Stimulated activated CD8-positive, alpha-beta memory T cell treated with anti-CD3 and anti-CD28 coated beads, Interleukin-15, amount 100 ng/mL, for 48 hours (primary cell): ENCODE measurements at places on chromosomes 1 and 21.

DNA sequence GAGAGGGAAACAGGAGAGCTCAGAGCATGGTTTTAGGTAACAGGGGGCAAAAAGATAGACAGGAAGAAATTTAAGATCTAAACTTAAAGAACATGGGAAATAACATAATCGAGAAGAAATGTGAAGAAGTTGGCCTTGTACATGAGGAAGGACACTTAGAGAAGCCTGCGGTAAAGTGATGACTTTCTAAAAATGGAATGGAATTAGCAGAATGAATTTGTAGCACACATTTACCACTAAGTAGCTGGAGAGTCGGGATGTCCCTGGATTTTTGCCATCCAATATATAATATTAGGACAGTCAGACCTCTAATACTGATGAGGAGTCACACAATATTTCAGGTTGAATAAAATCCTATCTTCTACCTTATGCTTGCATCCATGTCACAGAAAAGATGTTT is 77.7 kb upstream of the C1orf87 start:
- DNase-seq = no peak

DNA sequence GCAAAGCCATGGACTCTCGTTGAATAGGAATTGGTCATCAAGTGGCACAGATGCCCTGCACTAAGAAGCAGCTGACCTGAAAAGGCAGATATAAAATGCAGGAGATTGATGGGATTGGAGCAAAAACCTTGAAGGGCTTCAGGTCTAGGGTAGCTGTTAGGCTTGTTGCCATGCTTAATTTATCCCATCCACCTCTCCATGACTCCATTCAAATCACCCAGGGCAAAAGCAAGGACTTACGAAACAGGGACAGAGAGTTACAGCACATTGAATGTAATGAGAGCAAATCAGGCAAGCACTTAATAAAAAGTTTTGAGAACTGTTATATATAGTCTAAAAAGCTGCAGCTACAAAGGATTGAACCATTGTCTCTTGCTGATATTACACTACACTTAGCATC is 298.2 kb upstream of the ESRRG start:
- no peak for DNase-seq

- peak; percentile 28 for DNase-seq
Measured at GRCh38 chr1:231628207-231628876, 1.8 kb downstream of the DISC1 start.

- no peak for DNase-seq
Measured at GRCh38 chr1:23670709-23671108, 20.9 kb upstream of the RPL11 start.

- no peak for DNase-seq
Measured at GRCh38 chr1:18145851-18146618, 38.4 kb downstream of the IGSF21 start.

DNA sequence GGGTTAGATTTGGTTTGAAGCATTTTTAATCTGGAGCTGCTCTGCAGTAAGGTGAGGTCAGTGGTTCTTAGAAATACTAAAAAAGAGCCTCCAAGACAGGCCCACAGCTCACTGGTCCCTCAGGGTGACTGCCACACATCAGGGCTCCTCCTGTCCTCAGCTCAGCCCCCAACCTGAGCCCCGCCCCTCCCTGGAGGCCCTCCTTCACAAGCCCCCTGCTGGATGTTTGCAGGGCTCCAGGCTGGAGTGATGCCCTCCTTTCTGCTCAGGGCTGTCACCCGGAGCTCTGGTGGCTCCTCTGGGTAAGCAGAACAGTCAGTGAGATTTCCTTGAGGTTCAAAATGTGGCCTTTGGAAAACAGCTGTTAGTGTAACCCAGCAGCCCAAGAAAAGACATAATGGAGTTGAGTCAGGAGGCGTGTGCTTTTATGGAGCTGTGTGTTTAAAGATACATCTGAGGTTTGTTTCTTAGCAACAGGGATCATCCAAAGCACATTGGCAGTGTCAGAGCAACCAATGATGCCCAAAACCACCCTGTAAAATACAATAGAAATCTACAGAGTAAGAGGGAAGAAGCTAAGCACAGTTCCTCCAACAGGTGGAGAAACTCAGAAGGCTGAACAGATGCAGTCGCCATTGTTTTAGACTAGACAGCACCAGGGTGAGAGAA is 21.4 kb downstream of the STUM start:
- peak; percentile 21 for DNase-seq

DNA sequence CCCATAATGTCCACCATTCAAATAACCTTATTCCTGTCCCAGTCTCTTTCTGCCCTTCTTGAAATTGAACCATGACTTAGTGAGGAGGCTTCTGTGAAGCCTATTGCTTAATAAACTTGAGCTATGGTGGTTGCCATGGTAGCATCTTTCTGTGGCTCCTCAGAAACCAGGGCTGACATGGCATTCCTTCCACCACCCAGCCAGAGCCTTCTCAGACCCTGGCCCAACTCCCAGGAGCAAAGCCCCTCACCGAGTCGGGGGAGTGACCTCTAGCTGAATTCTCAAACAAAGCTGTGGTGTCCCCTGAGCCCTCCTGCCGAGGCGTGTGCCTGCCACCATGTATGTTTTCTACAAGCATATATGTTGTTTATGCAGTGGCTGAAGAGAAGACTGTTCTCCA is 259.1 kb downstream of the CACNA1E start:
- DNase-seq = no peak

- no peak for DNase-seq
Measured at GRCh38 chr1:234551032-234551378, 59.0 kb downstream of the IRF2BP2 start.

- DNase-seq = peak; percentile 26
Measured at GRCh38 chr1:59146651-59147358, 150.1 kb upstream of the FGGY start.

DNA sequence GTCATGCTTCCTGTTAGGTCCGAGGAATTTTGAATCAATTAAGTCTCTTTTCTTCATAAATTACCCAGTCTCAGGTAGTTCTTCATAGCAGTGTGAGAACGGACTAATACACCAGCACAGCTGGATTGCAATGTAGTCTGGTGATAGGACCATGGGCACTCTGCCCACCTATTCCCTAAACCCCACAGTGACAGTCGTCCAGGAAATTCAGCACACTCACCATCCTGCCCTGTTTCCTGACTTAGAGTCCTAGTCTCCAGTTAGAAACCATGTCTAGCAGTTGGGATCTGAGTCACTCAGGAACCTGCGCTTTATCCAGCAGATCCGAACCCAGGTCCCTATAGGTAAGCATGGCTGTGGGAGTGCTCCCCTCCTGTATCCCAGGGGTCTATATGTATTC is 149.3 kb upstream of the TNR start:
- DNase-seq = no peak

DNA sequence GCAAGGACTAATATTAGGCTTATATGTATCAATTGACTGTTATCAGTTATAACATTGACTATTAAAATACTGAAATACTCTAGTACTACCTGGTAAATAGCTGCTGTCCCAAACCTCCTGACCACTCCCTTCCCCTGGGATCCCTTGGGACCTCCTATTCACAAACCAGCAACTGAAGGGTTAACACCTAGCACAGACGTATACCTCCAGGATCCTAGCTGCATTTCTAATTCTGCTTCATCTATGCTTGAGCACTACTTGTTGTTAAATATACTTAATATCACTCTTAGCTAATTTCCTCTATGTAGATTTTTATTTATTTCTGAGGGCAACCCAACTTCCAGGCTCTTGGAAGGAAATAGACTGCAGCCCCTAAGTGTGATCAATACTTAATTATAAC is 1.8 kb upstream of the NFYC start:
- DNase-seq = no peak

- DNase-seq = peak; percentile 4
Measured at GRCh38 chr1:165481820-165482532, 37.0 kb upstream of the RXRG start.

DNA sequence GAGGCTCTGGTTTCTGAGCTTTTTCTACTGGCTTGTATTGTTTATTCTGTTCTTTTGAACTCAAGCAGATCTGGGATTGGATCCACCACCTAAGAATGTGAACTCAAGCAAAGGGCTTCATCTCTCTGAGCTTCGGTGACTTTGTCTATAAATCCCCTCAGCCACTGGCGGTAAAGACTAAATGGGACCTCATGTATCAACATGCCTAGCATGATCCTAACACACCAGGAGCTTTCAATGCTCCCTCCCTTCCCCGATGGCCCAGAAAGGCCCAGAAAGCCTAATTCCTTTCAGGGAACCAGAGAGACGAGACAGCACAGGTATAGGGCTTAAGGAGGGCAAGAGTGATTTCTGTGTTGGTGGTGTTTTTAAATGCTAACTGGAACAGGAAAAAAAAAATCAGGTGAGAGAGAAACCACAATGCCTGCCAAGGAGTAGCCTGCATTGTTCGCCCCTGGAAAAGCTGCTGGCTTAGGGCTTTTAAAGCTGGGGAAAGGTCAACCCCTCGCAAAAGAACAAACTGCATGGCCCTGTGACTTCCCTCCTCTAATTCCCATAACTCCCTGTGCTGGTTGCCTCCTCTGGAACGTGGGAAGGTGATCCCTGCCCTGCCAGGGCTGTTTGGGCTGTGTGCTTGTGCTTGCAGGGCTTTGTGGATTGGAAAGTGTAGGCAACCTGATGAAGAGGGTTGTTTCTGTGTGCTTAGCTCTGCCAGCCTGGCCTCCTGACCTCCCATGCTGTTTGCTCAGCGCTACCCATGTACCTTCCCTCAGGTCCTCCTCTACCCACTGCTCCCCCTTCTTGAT is 147.0 kb downstream of the PLPP3 start:
- DNase-seq = no peak

DNA sequence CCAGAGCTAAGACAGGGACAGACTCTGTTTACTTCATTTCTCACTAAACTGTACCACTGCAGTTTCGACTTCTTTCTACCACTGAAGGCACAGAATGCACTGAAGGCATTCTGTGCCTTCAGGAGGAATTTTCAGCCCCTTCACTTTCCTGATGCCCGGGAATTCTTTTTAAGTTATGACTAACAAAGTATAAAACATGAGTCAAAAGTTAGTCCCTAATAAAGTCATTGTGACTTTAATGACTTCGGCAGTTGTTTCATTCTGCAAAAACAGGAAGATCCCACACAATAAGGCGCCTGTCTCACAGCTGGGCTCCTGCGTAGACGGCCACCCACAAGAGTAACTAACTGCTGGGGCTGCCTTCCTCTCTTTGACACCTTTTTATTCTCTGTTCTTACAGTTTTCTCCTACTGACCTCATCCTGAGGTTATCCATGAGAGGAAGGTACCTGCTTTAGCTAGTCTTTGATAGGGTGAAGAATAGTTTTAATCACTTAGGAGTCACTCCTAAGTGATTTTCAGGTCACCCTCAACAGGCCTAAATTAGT is 183.9 kb upstream of the SGIP1 start:
- DNase-seq = no peak

DNA sequence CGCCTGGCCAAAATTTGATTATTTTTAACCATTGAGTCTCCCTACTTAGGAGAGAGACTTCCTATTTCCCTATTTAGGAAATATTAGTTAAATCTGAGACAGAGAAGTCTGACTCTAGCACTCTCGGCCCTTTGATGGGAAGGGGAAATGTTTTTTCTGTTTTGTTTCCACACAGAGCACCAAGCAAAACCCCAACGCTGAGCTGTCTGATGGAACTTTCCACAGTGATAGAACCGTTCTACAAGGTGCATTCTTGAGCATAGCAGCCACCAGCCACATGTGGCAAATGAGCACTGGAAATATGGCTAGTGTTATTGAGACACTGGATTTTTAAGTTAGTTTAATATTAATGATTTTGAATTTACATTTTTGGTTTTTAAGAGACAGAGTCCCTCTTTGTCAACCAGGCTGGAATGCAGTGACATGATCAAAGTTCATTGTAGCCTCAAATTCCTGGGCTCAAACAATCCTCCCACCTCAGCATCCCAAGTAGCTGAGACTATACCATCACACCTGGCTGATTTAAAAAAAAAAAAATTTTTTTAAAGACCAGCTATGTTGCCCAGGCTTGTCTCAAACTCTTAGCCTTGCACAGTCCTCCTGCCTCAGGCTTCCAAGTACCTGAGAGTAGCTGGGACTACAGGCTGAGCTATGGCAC is 77.3 kb upstream of the GALNT2 start:
- DNase-seq = no peak

GRCh38 chr1:31785947-31786290 is 21.8 kb upstream of the ADGRB2 start:
- no peak for DNase-seq

DNA sequence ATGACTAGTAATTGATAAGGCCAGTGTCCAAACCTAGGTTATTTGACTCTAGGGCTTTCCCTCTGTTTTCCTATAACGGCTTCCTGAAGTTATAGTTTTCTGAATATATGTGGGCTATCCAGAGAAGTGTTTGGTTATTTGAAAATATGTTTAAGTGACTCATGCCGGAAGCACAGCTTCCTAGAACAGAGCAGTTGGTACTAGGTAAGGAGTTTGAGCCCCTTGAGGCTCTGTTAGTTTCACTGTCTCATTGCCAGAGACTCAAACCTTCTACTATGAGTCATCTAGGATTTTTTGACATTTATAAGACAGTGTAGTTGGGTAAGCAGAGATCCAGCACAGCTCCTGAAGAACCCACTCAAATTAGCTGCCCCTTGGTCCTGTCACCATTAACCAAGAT is 27.1 kb upstream of the LEPR start:
- DNase-seq = peak; percentile 27

DNA sequence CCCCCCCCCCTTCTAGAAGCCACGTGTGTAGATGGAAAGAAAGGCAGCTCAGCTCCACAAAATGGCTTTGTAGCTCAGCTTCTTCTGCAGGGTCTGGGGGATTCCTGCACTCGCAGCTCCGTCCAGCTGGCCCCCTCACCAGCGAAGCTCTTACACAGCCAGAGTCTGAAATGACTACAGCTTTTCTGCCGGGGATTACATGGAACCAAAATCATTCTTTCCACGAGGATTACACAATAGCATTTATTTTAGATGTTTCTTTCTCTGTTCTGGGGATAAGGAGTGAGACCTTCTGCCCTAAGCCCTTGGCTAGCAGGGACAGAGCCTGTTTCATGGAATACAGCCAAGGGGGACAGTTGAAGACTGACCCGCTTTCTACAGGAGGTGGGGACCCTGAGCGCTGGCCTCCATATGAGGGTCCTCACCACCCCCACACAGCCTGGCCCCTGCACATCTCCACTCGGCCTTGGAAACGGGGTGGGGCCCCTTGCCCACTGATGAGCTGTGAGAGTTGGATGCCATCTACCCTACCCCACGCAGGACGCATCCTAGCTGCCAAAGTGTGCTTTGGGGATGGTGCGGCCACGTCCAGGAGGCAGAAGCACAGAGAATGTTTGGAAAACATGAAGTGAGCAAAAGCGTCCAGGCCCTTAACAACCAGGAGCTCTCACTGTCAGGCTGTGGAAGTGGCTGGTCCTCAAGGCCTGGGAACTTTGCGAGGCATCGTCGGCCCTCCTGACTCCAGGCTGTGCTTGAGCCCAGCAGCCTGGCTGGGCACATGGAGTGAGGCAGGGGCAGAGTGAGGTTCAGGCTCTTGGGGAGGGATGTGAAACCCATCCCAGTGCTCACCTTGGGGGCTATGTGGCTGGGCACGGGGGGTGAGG is 14.5 kb downstream of the ACTRT2 start:
- no peak for DNase-seq

- DNase-seq = no peak
Measured at GRCh38 chr1:227411066-227411465, 92.8 kb upstream of the CDC42BPA start.
